SK-N-MC (cell line): ENCODE measurements at places on chromosomes 16 and 17.

- DNase-seq: no peak
Observed at GRCh38 chr16:66166490-66166889, 200.0 kb upstream of the CDH5 start.

DNA sequence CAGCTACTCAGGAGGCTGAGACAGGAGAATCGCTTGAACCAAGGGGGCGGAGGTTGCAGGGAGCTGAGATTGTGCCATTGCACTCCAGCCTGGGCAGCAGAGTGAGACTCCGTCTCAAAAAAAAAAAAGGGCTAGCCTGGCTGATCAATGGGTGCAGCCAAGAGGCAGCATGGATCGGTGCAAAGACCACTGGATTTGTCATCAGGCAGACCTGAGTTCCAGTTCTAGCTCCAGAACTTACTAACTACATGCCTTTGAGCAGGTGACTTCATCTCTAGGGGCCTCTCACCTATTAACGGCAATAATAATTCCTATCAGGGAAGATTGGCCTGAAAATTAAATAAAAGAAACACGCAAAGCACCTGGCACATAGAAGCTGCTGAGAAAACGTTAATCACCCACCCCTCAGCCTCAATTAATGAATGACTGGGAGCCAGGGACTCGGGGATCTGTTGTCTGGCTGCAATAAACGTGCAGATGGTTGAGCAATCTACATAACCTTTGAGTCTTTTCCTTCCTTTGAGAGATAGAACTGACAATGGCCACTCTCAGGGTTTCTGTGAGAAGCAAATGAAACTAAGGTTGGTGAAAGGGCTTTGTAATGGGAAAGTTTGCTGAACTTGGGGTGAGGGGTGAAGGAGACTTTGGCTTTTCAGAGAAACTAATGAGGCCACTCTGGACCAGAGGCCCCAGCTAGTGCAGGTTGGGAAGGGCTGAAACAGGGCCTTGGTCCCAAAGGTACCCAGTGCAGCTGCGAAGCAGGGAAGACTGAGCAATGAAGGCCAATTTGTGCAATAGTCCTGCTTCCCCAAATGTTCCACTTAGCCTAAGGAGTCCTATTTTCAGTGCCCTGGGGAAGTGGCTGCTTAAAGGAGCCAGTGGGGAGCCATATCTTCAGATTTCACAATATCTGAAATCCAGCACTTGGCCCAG is 7.6 kb downstream of the SEZ6L2 start:
- DNase-seq: no peak

GRCh38 chr16:81997738-81998137 is 13.5 kb downstream of the SDR42E1 start:
- DNase-seq: no peak

GRCh38 chr17:59853168-59853918 is 39.4 kb downstream of the TUBD1 start:
- DNase-seq: no peak

DNA sequence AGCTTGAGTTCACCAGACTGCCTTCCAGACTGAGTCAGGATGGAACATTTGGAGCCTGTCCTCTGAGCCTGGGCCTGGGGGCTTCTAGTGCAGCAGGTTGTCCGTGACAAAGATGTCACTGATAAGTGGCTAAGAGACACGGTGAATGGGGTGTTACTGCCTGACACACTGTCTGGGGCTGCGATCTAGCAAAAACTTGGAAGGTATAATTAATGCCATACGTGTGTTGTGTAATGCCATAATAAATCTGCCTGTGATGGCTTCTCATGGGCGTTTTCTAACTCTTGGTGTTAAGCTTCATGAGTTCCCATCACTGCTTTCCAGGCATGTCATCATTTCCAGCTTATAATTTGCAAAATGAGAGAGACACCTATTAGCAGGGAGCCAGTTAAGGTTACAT is 215.4 kb downstream of the UTP18 start:
- DNase-seq: no peak

- no peak for DNase-seq
Observed at GRCh38 chr17:48510761-48511604, 19.8 kb downstream of the HOXB1 start.

DNA sequence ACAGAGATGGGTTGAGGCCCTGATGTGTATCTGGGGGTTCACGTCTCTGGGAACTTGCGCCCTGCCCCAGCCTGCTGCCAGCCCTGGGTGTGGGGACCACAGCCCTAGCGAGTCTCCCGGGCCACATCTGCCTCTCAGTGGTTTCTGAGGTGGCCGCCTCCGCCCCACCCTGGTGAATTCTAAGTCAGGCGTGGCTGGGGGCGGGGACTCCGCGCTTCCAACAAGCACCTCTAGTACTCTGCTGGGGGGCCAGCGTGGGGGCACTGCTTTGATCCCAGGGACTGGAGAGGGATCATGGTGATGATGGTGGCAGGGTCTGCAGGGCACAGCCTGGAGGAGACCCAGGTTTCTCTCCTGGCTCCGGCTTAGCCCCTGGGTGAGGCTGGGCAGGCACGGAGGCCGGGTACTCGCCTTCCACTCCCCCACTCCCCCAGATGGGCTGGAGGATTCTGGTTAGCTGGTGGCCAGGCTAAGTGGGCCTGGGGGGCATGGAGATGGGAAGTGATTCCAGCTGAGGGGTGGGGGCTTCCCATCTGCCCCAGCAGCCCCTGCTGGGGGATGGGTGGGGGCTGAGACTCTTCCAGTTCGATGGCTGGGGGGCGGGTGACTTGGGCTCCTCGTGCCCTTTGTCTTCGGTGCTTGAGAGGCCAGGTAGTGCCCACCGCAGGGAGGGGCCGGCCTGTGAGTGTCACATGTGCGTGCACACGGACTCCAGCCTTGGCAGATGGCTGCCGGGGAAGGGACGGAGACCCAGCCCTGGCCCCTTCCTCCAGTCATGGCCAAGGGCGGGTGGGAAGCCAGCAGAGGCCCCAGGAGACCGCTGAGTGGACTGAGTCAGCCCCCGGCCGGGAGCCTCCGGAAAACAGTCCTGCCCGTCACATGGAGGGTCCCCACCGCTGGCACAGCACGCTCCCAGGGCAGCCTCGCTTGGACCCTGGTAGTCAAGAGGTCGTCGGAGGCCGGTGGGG is 3.9 kb downstream of the GLIS2 start:
- DNase-seq: no peak

GRCh38 chr16:47927330-47927729 is 228.5 kb downstream of the ABCC12 start:
- no peak for DNase-seq

DNA sequence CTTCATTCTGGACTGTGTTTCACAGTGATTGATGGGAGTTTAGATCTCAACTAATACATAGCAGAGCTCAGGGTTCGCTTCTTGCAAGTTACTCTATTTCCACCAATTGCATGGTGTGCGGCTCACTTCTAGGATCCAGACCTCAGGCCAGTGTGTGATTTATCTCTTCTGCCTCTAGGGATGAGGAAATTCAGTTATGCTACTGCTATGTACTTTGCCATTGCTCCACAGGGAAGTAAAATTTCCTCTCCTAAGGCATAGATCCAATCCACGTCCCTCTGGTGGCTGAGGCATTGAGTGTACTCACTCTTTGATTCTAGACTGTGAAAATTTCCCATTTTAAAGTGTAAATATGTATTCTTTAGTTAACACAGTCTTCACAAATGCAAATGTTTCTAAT is 214.1 kb downstream of the HS3ST3B1 start:
- no peak for DNase-seq

- DNase-seq: no peak
Observed at GRCh38 chr16:9401173-9401572, 309.7 kb downstream of the HAPSTR1 start.

DNA sequence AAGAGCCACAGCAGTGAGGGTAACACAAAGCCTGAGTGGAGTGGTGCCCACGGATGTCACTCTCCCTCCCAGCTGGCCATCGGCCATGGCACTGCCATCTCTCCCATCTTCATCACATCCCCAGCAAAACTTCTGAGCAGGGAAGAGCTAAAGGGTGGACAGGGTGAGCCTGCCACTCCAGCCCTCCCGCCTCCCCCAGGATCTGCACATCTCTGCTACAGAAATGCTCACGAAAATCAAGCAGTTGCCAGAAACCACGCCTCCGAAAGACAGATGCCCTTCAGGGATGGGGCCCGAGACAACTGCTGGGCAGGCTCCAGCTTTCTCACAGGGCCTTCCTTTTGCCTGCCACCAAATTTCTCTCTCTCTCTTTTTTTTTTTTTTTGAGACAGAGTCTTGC is 3.6 kb downstream of the GRIN2C start:
- DNase-seq: no peak

DNA sequence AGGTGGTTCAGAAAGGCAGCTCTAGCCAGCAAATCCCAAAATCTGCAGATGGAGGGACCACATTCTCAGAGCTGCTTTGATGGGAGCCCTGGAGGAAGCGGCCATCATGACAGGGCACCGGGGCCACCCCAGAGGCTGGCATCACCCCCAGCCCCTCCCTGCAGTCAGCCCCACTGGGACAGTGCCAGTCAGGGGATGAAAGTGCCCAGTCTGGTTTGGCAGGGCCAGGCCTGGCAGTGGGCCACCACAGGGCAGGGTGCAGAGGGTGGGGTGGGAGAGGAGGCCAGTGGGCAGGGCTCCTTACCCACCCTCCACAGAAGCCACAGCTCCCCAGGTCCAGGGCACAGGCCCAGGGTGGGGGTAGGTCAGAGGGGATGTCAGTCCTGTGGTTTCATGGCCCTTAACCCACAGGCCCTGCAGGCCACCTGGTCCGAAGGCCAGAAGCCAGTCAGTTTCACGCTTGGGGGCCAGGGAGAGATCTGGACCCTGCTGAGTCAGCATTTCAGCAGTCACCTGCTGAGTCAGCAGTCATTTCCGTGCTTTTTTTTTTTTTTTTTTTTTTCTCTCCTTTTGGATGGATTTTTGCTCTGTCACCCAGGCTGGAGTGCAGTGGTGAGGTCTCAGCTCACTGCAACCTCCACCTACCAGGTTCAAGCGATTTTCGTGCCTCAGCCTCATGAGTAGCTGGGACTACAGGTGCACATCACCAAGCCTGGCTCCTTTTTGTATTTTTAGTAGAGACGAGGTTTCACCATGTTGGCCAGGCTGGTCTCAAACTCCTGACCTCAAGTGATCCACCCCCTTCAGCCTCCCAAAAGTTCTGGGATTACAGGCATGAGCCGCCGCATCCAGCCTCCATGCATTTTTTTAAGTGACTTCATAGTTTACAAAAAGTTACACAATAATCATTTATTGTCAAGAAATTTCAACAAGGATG is 10.4 kb downstream of the SLC25A10 start:
- DNase-seq: no peak

DNA sequence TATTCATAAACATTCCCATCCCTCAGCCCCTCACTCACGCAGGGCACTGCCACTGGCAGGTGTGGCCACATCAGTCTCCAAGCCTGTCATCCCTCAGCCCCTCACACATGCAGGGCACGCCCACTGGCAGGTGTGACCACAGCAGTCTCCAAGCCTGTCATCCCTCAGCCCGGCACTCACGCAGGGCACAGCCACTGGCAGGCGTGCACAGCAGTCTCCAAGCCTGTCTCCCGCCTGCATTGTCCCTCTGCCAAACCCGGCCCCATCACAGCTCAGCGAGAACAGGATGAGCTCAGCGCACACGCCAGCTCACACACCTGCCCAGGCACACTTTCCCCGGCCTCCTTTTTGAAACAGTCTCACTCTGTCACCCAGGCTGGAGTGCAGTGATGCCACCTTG is 11.4 kb upstream of the KREMEN2 start:
- DNase-seq: no peak

DNA sequence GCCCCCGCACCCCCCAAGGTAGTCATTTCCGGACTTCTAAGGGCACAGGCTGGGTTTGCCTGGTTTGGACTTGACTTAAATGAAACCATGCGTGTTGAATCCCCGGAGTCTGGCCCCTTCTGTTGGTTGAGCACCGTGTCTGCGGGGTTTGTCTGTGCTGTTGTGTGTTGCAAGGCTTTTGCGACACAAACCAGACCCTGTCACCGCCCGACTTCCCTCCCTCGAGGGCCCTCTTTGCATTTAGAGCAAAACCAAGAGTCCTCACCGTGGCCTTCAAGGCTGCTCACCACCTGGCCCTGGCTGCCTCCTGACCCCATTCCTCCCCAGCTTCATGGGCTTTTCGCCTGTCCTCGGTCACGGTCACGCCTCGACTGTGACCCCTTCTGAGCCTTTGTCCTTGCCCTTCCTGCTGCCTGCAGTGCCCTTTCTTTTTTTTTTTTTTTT is 7.4 kb downstream of the CRISPLD2 start:
- DNase-seq: no peak

GRCh38 chr17:65401561-65401960 is 159.9 kb downstream of the AXIN2 start:
- no peak for DNase-seq

DNA sequence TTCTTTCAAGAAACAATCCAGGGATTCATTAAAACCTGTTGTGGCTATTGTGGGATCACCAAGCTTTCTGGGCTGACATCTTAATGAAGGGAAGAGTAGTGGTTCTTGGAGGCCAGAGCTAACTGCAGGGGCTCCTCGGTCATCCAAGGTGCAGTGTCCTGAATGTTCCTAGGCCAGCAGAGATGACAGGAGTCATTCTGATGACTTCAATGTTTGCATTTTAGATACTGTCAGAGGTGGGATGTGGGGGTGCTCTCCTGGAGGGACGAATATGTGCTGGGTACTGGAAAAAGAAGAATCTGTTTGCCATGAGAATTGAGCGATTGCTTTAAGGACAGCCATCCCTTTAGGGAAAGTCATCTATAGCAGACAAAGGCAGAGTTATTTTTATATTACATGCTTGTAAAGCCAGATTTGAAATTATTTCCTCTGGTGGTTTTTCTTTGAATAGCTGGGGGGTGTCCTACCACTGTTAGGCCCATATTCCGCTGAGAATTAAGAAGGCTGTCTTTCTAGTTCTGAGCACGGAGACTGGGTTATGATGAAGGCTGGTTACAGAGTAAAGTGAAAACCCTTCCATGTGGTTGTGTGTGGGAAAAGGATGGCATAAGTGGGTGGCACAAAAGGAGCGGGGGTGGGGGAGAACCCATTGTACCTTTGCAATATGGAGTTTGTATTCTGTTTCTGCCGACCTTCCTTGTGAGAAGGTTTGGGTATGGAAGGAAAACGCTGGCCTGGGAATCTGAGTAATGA is 7.4 kb downstream of the HLF start:
- DNase-seq: no peak

DNA sequence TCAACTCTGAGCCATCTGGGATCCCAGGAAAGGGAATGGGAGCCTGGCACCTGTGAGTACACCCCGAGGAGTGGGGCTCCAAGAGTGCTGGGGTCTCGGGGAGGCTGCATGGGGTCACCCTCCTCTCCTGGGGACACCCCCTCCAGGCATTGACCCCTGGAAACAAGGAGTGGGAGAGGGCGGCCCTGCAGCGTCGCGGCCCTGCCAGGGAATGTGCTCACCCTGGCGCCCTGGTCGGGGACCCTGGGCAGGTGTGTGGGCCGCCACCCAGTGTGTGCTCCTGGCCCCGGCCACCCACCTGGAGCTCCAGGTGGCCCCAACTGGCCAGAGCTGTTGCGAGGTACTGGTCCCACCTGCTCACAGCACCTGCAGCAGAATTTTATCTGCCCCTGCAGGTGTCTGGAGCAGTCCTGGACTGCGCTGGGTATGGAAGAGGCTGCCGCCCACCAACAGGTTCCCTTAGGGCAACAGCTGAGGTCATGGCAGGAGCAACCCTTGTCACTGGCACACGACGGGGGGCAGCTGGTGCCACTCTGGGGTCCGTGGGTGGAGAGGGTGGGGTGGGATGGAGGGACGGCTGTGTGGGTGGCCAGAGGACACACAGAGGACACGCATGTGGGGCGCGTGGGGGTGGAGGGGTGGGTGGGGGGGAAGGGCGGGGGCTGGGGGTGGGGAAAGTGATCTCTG is 5.4 kb upstream of the PABPN1L start:
- DNase-seq: no peak
